ENCODE measurements at places on chromosomes 13 and 19.
A peak's percentile ranks its signal among the peaks of the same experiment; 100 is the strongest.

- no peak for DNase-seq
Measured at GRCh38 chr19:45440873-45441654, 17.3 kb upstream of the ERCC1 start.

GRCh38 chr13:63279136-63279535, 1863.5 kb upstream of the PCDH20 start:
- DNase-seq, result no peak

DNA sequence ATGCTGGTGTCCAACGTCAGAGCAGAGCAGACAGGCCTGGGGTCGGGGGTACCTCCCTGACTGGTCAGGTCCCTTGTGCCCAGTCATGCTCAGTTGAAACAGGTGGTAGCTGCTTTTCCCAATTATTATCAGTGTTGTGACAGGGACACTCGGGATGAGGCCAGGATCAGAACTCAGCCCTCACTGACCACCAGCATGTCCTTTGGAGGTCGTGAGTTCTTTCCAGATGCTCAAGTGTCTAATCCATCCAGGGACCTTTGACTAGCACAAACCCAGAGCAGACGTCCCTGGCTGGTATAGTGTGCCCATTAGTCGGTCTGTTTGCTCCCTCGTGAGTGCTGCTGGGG, 22.4 kb downstream of the MAU2 start:
- no peak for DNase-seq

DNA sequence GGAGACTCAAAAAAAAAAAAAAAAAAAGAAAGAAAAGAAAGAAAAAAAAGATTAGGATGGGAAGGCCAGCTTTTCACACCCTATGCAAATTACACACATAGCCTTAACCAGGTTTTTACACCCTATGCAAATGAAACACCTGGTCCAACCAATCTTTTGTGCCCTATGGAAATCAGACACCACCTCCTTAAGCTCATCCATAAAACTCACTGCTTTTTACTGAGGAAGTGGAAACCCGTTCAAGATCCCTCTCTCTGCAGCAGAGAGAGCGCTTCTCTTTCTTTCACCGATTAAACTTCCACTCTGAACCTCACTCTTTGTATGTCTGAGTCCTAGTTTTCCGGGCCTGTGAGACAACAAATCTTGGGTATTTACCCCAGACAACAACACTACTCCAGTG, 25.3 kb upstream of the HOMER3 start:
- DNase-seq, result no peak

DNA sequence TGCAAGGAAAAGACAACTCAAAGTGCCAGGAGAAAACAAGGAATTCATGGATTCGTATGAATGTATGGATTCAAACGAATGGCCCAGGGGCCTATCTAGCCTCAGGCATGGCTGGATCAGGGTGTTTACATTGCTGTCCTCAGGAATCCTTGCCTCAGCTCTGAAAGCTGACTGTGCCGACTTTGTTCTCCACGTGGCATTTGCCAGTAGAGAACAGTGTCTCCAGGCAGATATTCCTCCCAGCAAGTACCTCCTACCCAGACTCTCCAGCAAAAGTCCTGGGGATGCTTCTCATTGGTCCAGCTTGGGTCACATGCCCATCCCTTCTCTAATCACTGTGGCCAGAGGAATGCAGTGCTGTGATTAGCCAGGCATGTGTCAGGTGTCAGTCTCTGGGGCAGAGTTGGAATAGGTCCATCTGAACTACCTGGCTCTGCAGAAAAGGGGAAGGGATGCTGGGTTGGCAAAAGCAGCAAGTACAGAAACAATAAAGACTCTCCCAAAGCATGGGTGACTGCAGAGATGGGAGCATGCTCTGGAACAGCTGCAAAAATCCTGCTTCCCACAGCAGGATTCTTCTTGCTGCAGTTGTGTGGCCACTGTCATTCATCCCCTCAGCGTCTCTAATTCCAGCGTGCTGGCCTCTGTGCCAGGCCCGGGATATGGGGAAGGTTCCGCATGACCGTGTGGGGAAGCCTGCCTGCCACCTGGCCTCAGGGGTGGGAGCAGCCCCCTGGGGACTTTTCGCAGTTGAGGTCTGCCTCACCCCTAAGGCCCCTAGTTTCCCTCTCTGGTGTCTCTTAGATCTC, 30.0 kb downstream of the CCNE1 start:
- peak; percentile 70 for DNase-seq

- DNase-seq, result no peak
Measured at GRCh38 chr19:38663957-38664502, 16.6 kb downstream of the ACTN4 start.

DNA sequence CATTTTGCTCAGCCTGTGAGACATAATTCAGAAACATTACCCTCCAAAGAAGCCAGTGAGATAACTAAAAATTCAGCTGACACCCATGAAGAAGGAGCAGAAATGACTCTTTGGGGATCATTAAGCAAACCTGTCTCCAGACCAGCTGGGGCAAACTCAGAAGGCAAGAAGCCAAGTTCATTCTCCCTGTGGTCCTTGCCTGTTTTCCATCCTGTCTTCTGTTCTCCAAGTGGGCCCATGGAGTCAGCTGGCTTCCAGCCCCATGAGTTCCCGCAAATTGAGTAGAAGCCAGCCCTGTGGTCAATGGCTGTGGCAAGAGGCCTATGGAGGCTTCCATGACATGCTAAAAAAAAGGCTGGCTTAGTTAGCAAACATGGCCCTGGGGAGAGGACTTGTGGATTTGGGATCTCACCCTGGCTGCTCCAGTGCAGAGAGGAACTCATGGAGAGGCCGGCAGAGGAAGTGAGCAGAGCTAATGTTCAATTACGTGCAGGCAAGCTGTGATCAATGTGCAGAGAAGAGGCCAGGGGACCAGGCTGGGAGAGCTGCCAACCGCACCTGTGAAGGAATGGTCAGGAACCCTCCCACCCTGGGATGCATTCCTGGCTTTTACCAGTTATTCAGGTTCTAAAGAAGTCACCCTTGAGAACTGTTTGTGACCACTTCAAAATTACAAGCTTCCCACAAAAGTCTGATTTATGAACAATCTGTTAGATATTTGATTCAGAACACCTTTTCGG, 229.1 kb downstream of the TSHZ3 start:
- no peak for DNase-seq

DNA sequence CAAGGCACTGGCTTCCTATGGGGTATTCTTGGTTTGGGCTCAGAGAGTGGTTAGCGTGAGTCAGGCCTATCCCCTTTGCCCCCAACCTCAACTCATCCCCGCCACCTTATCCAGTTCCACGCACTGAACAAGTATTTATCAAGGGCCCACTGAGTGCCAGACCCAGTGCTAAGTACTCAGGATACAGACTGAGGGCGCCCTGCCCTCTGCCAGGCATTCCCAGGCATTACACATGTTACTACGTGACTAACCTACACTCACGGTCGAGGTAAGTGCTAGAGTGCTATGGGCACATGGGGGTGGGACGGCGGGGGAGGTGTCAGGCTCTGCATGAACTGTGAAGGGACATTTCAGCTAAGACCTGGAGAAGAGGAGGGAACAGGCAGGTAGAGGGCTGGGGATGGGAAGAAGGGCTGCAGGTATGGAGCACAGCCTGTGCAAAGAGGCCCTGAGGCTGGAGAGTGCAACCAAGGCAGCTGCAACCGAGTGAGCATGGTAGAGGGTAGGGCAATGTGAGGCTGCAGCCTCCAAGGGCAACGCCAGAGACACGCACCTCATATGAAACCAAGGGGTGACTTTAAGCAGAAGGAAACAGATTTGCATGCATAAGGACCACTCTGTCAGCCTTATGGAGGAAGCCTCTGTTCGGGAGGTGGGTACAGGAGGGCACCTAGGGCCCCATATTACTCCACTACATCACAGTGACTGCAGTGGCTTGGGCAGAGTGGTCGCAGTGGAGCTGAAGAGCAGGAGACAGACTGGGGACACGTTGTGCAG, 22.5 kb downstream of the DHRS12 start:
- no peak for DNase-seq

GRCh38 chr19:8629184-8629583, 1.2 kb upstream of the NFILZ start:
- DNase-seq, result no peak

- no peak for DNase-seq
Measured at GRCh38 chr13:101219609-101220265, 196.6 kb downstream of the NALCN start.

DNA sequence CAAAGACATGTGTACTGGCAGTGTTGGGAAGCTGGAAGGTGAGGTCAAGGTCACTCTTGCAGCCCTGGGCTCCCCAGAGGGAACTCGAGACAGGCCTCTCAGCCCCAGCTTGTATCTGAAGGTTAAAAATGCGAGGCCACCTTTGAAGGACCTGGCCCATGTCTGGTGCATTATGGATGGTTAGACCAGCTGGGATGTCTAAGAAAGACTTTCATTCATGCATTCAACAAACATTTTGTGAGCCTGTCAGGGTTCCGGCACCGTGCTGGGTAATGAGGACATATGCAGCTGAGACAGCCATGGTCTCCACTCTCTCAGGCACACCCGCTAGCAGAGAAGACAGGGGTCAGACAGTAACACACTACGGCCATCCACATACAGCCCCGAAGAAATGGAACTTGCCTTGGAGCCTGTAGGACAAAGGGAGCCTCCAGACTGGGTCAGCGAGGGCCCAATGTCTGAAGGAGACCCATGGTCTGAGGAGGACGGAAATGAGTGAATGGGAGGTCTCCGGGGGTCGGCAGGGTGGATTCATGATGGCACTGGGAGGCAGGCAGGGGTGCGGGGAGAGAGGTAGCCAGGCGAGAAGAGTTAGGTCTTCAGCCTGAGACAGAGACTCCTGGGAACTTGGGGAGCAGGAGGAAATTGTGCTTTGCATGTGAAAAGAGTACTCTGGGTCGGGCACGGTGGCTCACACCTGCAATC, 19.0 kb downstream of the VSTM2B start:
- no peak for DNase-seq

DNA sequence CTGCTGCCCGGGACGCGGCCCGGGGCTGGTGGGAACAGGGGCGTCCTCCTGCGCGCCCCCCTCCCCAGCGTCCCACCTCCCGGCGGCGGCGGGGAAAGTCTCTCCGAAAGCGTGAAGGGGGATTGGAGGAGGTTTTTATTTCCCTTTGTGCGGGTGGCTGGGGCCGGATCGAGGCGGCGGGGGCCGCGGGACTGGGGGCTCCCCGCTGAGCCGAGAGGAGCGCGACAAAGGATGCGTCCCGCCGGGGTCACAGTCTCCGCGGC, 132 bp downstream of the SHD start:
- no peak for DNase-seq

- no peak for DNase-seq
Measured at GRCh38 chr13:23140492-23140891, 40.3 kb upstream of the SGCG start.

GRCh38 chr13:48729856-48730255, 76.1 kb downstream of the CYSLTR2 start:
- DNase-seq, result no peak

GRCh38 chr13:90311929-90312328, 1035.6 kb upstream of the MIR17HG start:
- DNase-seq, result no peak

- DNase-seq, result no peak
Measured at GRCh38 chr19:8500158-8500557, 2.3 kb downstream of the PRAM1 start.

DNA sequence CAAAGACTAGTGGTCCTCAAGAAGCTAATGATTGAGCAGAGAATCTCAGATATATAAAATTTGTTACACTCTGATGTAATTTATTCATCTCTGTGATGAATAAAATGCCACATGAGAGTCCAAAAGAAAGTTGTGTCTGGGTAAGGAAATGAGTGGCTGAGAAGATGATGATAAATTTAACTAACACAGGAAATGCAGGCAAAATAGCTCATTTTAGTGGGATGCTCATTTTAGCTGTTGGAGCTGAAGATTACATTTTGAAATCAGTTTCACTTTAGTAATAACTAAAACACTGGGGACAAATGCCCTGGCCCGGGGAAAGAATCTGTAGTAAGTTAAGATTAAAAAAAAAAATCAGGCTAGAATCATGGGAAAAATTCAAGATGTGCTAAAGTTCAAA, 35.2 kb downstream of the SPRY2 start:
- no peak for DNase-seq

- DNase-seq, result peak; percentile 60
Measured at GRCh38 chr13:97849305-97849704, 104.2 kb upstream of the IPO5 start.

DNA sequence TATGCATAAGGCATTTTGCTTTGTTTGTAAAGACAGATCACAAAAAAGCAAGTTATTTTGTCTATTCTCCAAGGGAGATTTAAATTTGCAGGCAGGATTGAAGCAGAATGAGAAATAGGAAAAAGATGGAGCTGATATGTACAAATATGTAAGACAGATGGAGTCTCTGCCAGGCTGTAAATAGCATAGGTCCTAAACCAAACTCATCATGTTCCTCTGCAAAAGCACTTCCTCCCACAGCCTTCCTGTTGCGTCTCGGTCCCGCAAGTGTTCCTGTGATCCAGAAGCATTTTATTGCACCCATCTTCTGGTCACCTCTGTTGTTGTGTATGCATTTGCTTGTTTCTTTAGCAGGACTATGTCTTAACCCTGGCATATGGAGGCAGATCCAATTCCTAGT, 95.7 kb upstream of the CLDN10 start:
- DNase-seq, result no peak

DNA sequence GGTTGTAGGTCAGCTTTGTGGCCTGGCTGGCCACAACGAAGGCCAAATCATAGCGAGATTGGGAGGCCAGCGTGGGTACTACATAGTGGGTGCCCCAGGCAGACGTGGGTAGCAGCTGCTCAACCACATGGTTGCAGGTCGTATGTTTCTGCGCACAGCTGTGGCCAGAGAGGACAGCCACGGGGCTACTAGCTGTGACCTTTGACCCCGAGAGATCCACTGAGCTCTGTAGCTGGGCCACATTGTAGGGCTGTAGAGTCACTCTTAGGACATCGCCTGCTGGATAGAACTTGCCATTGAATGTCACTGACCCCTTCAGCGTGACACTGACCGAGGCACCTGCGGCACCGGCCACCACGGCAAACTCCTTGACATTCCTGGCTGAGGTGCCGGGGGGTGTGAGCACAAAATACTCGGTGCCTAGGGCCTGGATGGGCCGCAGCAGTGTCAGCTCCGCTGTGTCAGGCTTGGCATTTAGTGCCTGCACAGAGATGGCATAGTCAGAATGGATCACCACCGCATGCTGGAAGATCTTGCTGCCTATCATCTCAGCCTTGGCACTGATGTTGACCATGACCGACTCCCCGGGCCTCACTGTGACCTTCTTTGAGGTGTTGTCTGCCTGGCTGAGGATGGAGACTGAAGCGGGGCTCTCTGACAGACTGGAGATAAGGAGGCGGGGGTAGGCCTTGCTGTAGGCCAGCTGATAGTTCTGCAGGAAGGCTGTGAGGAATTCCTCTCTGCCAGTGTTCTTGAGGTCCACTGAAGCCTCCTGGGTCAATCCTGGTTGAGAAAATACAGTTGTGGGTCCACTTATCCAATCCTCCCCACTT, 6.7 kb downstream of the FCGBP start:
- no peak for DNase-seq

- no peak for DNase-seq
Measured at GRCh38 chr19:48493718-48494401, 17.8 kb downstream of the LMTK3 start.
